Mesothelial cell of epicardium (in vitro differentiated cells): ENCODE measurements at places on chromosomes 2 and 18. TPM values are rescaled to one million over a fixed set of nuclear protein-coding genes. Genes with fewer than 3 reads are reported as not detected.

PSMA8 gene
- total RNA-seq: 0.22 TPM in 1 of 3 replicates, not detected in the others

SLC5A7 gene
- 0.11 TPM in 1 of 3 replicates, not detected in the others for total RNA-seq

GRCh38 chr18:10558243-10558966 lies 32.6 kb downstream of the NAPG start:
- DNase-seq: no peak

- no peak for DNase-seq
Observed at GRCh38 chr18:34659579-34660517, 50.2 kb upstream of the DTNA start.

DNA sequence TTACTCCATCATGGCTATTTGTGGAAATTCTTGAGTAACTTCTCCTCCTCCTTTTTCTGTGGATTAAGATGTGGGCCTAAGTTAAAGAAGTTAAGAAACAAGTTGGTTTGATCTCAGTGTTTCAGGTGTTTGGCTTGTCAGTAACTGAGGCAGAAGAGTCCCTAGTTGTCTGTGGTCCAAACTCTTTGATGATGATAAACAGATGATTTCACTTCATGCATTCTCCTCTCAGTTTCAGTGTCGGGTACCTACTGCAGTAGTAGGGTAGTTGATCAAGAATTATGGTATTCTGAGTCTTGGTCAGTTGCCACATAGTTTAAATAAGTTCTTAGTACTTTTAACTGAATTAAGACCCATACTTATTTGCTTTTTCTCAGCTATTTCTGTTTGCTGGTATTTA lies 85.6 kb downstream of the NCOA1 start:
- no peak for DNase-seq

- DNase-seq: no peak
Observed at GRCh38 chr18:13548106-13548819, 178.1 kb downstream of the FAM210A start.

DNA sequence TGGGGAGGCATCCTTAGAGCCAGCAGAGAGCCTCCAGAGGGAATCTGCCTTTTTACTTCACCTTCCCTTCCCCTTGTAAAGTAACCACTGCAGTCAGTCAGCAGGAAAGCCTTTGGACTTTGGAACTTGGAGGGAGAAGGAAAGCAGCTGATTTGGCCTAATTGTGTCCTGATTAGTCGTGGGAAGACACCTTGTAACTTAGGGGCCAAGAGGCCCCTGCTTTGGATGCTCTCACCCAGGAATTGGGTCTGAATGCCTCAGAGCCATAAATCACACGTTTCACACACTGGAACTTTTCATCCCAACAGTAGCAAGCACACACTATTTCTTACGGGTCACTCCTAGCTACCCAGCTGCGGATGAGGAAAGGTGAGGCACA lies 81.0 kb upstream of the PPM1B start:
- no peak for DNase-seq

GRCh38 chr2:237434866-237435311 lies 20.9 kb upstream of the COL6A3 start:
- DNase-seq: no peak

- DNase-seq: no peak
Observed at GRCh38 chr18:36582988-36583745, 245.6 kb downstream of the TPGS2 start.

DNA sequence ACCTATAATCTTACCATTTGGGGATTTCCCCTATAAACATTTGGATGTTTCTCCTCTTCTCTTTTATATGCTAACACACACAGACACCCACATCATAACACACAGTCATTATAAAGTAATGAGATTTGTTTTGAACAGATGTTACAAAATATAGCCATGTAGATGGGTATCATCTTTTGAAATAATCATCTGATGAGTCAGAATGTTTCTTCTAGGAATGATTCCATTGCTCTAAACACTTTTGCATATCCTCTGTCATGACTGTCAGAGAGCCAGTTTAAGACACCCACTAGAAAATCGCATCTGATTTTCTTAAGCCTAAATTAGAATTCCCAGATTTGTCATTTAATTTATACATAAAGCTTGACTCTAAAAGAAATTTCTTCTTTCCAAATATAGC lies 442.6 kb downstream of the CMPK2 start:
- no peak for DNase-seq

DNA sequence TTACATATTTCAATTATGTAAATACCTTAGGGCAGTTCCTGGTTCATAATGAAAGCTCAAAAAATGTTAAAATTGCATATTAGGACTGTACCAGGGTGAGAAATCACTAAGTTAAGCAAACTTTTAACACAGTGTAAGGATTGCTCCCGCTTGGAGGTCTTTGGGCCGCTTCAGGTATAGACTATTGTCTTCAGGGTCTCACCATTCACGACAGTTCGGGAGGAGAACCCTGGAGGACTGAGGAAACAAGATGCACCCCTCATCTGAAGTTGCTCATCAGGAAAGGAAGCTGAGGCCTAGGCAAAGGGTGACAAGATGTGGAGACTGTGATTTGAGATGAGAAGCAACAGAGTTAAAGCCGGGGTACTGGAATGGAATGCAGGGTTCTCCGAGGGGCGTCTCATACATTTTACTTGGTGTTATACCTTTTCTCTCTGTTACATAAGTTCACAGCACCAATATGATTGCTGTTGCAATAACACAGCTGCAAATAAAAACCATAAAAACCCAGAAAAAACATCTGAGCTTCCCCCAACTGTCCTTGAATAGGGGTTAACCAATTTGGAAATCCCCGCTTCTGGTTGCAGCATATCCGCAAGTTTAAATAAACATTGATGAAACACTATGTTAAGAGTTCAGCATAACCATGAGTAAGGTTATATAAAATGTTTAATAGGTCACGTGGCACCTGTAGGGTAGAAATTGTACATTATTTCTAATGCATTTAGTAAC lies 40.1 kb downstream of the FBXO48 start:
- no peak for DNase-seq

- no peak for DNase-seq
Observed at GRCh38 chr2:237440819-237441281, 26.9 kb upstream of the COL6A3 start.
